ENCODE measurements at places on chromosomes 2 and 18.

GRCh38 chr2:74391209-74391579 is 11.1 kb upstream of the DCTN1 start:
- no peak for DNase-seq

DNA sequence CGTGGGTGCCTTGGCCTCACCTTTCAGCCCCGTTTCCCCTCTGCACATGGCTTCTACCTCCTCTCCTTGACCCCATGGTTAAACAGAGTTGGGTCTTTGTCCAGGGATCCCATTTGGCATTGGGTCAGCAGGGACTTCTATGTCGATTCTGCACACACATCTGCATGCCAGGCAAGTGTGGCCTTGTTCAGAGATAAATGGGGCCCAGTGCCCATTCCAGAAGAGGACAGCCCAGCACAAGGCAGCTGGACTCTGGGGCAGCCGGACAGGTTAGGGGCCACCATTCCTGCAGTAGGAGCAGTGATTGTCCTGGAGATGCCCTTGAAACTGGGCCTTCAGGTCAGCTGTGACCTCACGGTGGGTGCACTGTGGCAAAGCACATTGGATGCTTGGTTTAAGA is 13.1 kb downstream of the CABLES1 start:
- no peak for DNase-seq

GRCh38 chr2:37985333-37985732 is 60.2 kb downstream of the RMDN2 start:
- peak; percentile 52 for DNase-seq

DNA sequence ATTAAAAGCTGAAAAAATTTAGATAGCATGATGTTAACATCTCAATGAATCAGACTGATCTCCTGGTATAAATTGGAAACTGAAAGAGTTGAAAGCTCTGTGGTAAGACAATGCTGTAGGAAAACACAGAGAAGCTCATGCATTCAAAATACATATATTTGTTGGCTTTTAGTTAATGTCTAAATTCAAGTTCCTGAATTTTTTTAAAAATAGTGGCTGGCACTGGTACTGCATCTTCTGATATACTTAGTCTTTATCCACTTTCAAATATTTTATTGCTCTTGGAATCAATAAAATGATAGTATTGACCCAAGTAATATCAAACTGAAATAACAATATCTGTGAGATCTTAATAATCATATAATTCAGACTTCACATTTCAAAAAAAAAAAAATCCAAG is 151.4 kb upstream of the FIGN start:
- no peak for DNase-seq

- DNase-seq: no peak
These were observed 174.2 kb upstream of the GLI2 start for GRCh38 chr2:120561379-120562035.

- DNase-seq: no peak
These were observed 13.8 kb upstream of the SATB2 start for GRCh38 chr2:199471443-199472057.

Measured in GM04504 (cell line).